ENCODE measurements at places on chromosomes 4 and X.

DNA sequence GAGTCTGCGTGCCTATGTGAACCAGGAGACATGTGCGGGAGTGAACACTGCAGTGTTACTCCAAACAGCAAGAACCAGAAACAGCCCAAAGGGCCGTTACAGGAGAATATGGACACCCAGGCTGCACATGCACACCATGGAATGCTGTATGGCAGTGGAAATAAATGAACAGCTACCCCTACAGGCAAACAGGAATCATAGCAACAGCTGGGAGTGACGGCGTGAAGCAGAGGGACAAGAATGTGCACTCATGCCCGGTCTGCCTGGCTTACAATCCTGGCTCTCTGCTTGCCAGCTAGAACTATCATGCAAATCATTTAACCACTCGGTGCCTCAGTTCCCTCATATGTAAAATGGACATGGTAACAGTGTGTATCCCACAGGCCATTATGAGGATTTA, 16.6 kb downstream of the GPKOW start:
- peak; percentile 35 for DNase-seq

DNA sequence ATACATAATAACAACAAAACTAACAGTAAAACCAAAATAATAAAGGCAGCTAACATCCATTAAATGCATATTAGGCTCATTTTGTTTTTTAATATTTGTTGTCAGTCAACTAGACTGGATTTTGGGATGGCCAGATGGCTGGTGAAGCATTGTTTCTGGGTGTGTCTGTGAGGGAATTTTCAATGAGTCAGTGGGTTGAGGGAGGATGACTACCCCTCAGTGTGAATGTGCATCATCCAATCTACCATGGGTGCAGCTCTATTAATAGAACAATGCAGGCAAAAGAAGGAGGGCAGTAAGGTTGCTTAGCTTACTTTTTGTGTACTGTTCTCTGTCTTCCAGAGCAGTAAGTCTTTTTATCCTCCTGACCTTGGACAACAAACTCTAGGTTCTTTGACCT, 484.2 kb upstream of the HS3ST1 start:
- DNase-seq = no peak

DNA sequence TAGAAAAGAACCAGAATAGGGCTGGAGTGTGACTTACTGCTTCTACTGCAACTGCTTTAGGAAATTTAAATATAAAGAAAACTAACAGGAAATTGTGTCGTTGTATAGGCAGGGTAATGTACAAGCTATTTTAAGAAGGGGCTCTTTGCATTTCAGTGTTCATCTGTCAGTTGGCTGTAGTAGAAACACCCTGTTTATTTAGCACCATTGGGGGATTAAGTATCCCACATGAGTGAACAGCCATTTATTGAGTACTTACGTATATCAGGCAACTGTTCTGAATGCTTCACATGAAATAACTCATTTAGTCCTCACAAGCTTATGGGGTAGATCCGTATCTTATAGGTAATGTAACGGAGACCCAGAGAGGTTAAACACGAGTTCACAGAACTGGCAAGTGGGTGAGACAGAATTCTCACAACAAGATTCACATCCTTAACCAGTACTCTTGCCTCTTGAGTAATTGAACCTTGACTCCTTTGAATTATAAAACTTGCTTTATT, 23.9 kb downstream of the STIM2 start:
- no peak for DNase-seq

GRCh38 chr4:75655562-75655961, 17.6 kb downstream of the G3BP2 start:
- DNase-seq = no peak

GRCh38 chrX:94058728-94059382, 384.8 kb downstream of the FAM133A start:
- no peak for DNase-seq
